Activated CD4-positive, CD25-positive, alpha-beta regulatory T cell treated with anti-CD3 and anti-CD28 coated beads, Interleukin-2, amount 50 U/mL, for 24 hours (primary cell): ENCODE measurements at places on chromosomes 3 and 15.
A peak's percentile ranks its signal among the peaks of the same experiment; 100 is the strongest.

DNA sequence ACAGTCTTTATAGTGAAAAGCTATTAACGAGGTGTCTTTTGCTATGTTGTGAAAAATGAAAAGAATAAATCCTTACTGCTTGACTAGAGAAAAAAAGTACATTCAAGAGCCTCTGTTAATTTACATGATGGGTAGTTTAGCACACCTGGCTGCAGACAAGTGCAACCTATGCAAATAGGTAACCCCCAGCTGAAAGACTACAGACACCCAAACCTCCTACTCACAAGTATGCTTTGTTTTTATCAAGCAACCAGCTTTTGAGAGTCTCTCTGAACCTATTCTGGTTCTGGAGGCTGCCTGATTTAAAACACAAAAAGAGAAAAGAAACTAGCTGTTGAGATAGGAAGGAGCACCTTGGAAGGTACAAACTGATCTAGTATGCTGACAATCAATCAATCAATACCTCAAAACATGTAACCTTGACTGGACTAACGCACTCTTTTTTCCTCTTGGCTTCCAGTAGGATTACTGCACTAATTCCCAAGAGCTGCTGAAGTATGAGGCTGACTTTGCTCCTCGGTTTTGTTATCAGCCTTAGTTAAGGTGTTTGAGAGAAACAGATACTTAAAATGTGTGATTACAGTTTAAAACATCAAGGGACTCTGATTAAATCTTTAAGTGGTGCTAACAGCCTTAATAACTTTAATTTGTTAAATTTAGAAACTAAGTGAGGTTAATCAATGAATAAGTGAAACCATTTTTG, 63.6 kb downstream of the OSBPL10 start:
- no peak for ATAC-seq

- ATAC-seq: no peak
These were observed 61.0 kb downstream of the SEMA6D start for GRCh38 chr15:47778263-47778770.

DNA sequence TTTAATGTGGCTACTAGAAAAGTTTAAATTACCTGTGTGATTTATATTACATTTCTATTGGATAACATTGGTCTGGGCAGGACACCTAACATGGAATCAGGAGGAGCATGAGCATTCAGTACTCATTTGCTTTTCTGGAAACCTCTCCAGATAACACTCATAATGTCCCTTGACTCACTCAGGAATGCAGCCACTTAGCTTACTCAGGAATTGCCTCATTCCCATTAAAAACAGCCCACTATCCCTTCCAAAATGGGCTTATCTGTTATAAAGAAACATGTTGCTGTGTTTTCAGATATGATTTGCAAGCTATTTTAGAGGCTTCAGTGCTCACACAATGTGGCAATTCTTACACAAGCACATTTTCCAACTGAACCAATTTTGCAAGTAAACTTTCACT, 17.1 kb downstream of the GBE1 start:
- ATAC-seq: no peak

- ATAC-seq: no peak
These were observed 15.7 kb downstream of the FAM81A start for GRCh38 chr15:59453474-59454215.

DNA sequence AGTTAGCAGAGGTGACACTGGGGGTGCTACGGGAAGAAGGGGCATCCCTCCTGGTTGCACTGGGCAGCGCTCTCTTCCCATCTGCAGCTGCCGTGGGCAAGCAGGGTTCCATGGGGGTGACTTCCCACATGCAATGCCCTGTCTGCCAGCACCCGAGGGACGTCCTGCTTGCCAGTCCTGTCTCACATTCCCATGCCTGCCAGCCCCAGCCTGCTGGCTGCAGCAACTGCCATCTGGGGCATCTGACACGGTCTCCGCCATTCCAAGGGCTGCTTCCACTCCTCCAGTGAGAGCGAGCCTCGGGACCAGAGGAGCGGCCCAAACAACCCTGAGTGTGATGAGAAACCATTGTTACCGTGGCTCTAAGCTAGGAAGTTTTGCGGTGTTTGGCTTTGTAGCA, 45.4 kb upstream of the RPL32 start:
- ATAC-seq: no peak

DNA sequence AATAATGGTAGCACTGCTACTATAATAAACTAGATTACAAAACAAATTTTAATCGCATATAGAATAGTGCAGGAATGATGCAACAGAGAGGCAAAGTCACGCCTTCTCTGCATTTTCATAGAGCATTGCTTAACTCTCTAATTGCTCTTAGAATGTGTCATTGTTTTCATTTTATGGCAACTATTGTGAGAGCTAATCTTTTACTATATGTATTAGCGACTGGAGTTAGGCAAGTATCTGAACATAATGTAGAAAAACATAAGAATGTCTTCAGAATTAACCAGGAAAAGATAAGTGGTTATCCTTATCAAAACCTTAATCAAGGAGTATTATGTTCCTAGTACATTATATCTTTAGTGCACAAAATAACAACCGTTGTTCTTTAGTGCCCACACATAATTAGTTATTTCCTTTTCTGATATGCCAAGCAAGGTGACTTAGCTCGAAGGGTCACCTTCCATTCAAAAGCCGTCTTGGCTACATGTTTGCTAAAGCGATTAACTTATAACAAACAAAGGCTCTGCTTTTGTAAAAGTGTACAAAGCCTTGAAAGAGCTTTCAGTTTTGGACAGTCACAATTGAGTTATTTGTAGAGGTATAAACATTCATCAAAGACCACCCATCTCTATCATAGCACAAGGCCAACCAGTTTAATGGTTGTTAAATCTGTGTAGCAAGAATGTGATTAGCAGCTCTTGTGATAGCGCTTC, 1328.9 kb downstream of the ROBO2 start:
- ATAC-seq: no peak

- no peak for ATAC-seq
These were observed 267.3 kb downstream of the LPP start for GRCh38 chr3:188421151-188421821.

DNA sequence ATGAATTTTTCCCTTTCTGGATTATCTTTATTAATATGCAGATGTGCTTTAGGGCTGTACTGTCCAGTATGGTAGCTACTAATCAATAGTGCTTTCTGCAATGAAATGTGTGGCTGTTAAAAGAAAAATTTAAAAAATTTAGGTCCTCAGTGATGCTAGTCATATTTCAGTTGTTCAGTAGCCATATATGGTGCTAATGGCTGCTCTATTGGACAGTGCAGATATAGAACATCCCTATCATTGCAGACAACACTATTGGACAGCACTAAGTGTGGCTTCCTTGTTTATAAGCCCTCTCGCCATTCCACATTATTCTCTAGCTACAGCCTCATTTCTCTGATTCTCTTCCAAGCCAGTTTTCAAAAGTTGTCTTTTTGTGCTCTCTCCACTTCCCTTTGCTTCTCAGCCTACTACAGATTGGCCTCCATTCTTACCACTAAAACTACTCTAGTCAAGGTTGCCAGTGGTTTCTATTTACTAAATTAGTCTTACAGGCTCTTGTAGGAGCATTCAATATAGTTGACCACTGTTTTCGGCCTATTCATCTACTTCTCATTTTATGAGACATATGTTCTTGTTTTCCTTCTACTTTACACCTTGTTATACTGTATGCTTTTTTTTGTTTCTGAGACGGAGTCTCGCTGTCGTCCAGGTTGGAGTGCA, 9.5 kb downstream of the MAPK6 start:
- no peak for ATAC-seq

- no peak for ATAC-seq
These were observed 31.6 kb upstream of the GNB4 start for GRCh38 chr3:179482857-179483256.

DNA sequence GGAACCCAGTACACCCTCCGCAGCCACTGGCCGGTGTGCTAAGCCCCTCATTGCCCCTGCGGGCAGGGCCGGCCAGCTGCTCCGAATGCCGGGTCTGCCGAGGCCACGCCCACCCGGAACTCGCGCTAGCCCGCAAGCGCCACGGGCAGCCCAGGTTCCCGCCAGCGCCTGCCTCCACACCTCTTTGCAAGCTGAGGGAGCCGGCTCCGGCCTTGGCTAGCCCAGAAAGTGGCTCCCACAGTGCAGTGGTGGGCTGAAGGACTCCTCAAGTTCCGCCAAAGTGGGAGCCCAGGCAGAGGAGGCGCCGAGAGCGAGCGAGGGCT, 81.4 kb upstream of the BCHE start:
- ATAC-seq: no peak

GRCh38 chr15:90681056-90681455, 36.1 kb upstream of the BLM start:
- ATAC-seq: no peak

DNA sequence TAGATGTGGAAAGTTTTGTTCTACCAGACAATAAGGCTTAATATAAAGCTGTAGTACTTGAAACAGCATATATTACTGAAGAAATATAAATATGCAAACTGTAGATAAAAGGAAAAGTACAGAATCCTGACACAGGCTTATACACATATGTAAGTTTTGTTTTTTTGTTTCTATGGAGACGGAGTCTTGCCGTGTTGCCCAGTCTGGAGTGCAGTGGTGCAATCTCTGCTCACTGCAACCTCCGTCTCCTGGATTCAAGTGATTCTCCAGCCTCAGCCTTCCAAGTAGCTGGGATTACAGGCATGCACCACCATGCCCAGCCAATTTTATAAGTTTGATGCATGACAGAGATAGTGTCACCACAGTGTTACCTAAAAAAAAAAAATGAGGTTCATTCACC, 29.1 kb upstream of the ZNF445 start:
- no peak for ATAC-seq

GRCh38 chr3:23046536-23046935, 156.6 kb upstream of the UBE2E2 start:
- ATAC-seq: no peak

DNA sequence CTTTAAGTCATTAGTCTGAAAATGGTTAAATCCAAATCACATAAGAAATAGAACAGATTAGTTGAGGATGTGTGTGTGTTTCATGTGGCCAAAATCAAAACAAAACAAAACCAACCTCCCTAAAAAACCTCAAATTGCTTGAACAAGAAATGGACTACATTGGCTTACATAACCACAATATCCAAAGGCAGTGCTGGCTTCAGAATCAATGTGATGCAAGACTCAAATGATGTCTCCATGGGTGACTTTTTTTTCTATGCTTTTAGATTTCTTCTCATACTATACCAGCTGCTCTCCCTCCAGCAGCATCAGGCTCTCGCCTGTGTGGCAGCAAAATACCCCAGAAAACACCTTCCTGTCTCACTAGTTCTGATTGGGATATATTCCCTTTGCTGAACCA, 36.0 kb upstream of the CMTM8 start:
- no peak for ATAC-seq

DNA sequence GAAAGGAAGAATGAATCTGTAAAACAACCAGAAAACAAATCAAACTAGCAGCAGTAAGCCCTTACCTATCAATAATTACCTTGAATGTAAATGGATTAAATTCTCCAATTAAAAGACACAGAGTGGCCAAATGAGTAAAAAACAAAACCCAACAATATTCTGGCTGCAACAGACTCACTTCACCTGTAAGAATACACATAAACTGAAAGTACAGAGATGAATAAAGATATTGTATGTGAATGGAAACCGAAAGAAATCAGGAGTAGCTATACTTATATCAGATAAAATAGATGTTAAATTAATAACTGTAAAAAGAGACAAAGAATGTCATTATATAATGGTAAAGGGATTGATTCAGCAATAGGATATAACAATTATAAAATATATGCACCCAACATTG, 514.5 kb upstream of the DPPA4 start:
- ATAC-seq: peak; percentile 75

- no peak for ATAC-seq
These were observed 261.1 kb upstream of the CBLB start for GRCh38 chr3:106129939-106130338.

DNA sequence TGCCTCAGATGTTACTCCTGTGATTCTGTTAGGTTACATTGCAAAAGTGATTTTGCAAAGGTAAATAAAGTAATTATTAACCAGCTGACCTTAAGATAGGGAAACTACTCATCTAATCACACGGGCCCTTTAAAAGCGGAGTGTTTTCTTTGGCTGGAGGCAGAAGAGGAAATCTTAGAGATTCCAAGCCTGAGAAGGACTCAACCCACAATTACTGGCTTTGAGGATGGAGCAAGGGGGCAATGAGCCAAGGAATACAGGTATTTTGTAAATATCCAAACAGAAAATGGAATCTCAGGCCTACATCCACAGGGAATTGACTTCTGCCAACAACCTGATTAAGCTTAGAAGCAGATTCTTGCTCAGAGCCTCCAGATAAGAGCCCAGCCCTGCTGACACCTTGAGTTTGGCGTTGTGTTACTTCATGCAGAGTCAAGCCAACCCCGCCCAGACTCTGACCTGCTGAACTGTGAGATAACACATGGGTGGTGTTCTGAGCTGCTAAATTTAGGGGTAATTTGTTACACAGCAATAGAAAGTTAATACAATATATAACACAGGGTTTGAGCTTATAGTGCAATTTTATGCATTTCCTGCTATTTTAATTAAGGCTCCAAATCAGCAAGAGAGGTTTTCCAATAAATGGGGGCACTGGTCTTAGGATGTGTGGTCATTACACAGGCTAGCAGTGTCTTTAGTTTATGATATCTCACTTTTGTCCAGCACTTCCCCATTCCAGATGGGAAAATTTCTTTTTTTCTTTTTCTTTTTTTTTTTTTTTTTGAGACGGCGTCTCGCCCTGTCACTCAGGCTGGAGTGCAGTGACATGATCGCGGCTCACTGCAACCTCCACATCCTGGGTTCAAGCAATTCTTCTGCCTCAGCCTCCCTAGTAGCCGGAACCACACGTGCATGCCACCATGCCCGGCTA, 19.5 kb downstream of the NFKBIZ start:
- no peak for ATAC-seq

- no peak for ATAC-seq
These were observed 192.3 kb downstream of the THRB start for GRCh38 chr3:24302396-24302795.

DNA sequence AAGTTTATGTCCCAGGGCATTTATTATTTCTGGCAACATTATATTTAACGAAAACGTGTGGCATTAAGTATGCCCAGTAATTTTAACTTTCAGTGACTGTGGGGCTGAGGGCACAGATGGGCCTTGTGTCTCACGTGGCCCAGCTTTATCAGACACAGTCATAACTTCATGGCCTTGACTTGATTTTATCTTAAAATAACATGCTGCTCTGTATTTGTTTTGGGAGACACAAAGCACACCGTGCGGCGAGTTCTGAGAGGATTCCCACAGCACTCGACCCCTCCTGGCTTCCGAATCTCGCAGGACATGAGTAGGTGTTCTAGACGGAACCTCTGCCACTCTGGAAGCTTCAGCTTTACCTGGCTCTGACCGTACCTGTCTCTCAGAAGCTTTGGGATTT, 180.8 kb downstream of the ADAMTS17 start:
- ATAC-seq: no peak

GRCh38 chr3:188361888-188362287, 207.9 kb downstream of the LPP start:
- ATAC-seq: no peak

DNA sequence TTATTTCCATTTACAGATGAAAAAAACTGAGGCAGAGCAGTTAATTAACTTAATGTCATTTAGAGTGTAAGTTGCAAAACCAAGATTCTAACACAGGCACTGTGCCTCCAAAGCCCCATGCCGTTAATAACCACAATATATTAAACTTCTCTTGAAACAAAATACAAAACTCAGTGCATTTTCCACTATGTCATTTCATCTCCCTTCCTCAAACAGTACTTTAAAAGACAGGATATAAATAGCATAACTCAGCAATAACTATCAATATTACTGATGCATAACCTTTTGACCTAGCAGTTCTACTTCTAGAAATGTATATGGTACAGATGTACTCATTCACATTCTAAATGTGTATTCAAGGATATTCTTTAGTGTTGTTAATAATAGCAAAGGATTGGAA, 5.1 kb upstream of the TASOR start:
- ATAC-seq: no peak

- ATAC-seq: peak; percentile 86
These were observed 46.0 kb downstream of the SETD2 start for GRCh38 chr3:47117807-47118364.
